ENCODE measurements at places on chromosomes 6 and 20.

DNA sequence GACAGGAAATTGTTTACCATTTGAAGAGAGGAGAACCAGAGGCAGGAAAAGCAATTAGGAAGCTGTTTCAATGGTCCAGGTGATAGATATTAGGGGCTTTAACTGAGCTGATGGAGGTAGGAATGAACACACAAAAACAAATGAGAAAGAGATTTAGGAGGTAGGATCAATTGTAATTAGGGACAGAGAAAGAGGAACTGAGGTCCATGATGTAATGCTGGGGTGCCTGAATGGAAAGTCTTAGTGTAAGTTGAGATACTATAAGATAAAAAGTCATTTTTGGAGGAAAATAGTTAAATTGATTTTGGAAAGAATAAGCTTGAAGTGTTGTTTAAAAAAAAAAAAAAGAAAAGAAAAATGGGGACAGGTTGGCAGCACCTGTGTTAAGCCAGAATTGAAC is 58.5 kb upstream of the B3GAT2 start:
- no peak for DNase-seq

DNA sequence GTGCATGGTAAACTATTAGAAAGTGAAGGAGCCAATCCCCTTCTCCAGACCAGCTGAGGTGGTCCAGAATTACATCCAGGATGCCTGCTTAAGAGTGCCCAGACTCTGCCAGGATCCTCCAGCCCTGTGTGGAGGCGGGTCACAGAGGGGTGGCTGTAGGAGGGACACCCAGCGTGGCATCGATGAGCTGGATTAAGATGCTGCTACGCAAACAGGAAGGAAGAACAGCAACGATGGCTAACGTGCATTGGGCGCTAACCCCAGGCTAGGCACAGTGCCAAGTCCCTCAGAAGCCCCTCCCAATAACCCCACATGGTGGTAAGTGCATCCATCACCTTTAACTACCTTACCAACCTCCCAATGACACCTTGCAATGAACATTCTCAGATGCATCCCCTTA is 63.9 kb upstream of the MRPS10 start:
- DNase-seq: no peak

DNA sequence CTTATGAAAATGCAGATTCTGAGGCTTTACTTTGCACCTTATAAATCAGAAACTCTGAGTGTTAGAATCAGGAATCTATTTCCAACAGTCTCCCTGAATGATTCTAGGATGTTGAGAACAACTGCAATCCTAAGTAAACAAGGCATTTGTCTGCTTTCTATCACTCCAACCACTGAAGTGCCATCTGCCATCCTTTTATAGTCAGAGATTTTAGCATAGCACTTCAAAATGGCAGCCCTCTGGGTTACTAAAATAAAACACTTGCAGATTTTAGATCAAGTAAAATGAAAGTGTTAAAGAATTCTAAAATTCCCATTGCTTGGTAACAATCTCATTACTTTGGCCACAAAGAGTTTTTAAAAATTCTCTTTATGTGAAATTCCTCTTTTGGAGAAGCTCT is 258.9 kb downstream of the CD109 start:
- DNase-seq: no peak

- DNase-seq: no peak
These were observed 239.2 kb upstream of the TAB2 start for GRCh38 chr6:149078211-149078782.

DNA sequence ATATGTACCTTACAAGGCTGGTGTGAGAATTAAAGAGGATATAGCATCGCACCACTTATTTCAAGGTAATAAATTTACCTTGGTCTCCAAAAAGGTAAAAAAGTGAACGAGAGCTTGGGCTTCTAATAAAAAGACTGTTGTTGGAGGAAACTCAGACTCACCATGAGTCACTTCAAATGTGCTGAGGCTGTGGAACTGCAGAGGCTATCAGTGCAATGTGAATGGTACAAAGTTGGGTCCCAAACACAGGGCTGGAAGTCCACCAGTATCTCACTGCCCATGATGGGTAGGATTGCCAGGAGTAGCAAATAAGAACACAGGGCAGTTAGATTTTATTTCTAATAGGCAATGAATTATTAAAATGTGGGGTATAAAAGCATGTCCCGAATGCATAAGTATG is 200.6 kb downstream of the MAFB start:
- DNase-seq: no peak

- no peak for DNase-seq
These were observed 25.1 kb downstream of the PPP1R3G start for GRCh38 chr6:5110246-5110645.

DNA sequence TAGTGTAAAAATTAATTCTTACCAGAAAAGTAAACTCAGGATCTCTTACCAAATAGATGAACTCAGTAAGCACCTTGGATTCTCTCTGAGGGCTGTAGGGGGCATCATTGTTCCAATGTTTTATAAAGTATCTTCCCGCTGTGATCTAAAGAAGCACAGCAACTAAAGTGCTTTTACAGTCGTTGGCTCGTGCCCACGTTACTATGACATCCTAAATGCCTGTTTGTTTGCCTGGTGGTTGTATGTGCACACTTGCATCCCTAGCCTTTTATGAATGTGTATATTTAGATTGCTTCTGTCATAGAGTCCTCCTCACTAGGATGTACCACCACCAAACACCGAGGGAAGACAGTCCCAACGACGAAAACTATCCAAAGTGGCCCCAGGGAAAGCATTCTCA is 34.5 kb downstream of the SLX4IP start:
- no peak for DNase-seq

DNA sequence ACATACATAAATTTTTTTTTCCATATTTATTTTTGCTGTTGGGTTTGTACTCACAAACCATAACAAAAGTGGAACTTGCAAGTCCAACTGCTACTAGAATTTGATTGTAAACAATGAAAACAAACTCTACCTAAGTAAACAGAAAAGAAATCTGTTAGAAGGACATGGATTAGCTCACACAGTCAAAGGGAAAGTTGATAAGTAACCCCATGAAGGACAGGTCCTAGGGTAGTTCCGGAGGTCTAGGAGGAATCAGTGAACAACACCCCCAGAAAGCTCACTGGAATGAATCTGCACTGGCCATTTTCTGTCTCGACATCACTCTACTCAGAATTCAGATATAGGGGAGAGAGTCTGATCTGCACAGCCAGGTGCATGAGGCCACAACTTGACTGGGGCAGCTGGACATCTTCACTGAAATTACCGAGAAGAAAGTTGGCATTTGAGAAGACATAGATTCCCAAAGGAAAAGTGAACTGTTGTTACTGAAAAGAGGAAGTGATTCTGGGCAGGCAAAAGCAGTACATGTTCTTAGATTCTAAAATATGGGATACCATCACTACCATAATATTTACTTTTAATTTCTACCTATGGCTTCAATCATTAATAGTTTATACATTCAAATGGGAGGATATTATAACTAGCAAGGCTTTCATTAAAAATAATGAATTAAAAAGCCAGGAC is 76.4 kb downstream of the HMGN3 start:
- DNase-seq: no peak

DNA sequence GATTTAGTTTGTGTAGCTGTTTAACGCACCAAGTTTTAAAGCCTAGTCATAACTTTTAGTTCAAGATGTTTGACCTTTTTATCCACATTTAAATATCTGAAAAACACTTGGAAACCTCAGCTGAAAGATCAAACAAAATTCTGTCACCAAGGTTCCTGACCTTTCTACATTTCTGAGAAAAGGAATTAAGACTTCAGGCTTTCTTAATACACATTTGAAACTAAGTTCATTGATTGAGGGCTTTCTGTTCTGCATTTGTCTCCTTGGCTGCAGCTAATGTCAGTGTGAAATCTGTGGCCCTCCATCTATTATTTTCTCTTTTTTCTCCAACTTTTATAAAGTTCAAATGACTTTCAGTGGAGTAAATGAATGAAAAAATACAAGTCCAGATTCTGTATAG is 22.7 kb upstream of the FBXL4 start:
- no peak for DNase-seq

DNA sequence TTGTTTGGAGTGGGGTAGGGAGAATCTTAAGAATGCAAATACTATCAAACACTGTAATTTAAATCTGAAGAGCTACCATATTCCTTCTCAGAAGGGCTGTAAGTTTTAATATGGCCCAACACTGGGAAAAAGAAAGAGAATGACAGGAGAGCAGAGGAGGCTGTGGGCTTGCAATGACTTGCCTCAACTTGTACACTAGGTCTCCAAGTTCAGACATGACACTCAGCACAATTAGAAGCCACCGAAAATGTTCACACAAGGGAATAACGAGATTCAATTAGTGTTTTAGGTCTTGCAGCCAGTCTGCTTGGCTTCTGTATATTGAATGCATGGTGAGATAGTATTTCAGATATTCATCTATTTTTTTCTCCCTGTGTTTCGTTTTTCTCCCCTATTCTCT is 89.4 kb downstream of the HS3ST5 start:
- no peak for DNase-seq

DNA sequence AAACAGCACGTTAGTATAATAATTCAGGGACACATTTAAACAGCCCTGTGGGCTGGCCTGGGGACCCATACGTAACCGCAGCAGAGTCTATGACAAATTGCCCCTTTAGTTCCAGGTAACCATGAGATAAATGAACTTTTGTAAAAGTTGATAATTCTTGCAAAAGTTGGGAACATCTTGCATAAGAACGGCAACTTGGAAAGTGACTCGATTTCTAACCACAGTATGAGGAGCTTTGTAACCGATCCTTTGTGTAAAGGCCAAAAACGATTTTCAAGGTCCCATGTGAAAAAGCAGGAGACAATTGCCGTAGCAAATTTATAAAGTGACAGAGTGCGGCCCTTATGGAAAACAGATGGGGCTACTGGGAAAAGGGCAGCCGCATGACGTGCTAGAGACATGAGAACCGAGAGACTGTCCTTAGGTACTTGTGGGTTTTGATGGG is 81.6 kb downstream of the PSMG4 start:
- DNase-seq: no peak

DNA sequence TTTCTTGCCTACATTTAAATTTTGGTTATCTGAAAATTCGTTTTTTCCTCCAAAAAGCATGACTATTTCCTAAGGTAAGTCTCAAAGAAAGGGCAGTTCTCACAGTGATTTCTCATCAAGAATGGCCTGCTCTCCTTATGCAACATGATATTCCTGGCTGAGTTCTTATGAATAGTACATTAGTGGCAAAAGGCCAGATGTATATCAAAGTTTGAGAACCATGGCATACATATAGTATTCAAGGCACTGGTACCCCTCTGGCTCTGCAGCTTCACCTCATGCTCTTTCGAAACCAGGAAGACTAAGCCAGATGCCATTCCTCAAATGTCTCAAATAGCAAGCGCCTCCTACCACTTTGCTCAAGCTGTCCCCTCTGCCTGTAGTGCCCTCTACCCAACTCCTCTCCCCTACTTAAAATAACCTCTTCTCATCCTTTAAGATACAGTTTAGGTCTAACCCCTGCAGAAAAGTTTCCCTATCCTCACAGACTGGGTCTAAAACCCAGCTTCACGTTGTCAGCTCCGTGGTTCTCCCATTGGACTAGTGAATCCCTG is 280.3 kb downstream of the HACE1 start:
- no peak for DNase-seq

GRCh38 chr20:63356931-63357879 is 3.9 kb downstream of the CHRNA4 start:
- DNase-seq: no peak

DNA sequence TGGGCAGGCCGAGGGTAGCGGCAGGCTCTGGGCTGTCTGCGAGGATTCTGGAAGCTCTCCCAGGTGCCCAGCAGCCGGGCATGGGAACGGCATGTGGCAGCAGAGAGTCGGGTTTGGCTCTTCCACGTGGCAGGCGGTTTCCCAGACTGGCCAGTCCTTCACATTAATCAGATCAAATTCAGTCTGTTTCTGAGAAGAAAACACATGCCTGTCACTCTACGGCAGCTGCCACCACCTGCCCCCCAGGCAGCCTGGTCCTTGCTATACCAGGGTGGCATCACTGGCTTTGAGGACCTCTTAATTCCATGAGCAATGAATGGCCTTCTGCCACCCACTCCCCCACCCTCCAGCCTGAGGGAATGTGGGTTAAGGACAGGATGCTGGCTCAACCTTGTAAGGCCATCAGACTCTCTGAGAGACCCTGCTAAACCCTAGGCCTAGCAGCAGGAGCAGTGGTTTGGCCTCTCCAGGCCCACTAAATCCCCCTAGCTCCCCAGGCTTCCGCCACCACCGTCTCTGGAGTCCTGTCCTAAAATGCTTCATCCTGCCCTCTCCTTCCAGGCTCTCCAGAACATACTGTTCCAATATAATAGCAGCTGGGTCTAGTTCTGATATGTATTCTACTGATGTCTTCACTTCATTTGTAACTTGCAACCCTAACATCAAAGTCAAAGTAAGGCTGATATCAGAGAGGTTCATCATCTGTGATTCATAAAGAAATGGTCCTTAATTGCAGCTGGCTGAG is 47.8 kb downstream of the PLCG1 start:
- DNase-seq: no peak

GRCh38 chr6:112188906-112189305 is 65.5 kb downstream of the LAMA4 start:
- no peak for DNase-seq

DNA sequence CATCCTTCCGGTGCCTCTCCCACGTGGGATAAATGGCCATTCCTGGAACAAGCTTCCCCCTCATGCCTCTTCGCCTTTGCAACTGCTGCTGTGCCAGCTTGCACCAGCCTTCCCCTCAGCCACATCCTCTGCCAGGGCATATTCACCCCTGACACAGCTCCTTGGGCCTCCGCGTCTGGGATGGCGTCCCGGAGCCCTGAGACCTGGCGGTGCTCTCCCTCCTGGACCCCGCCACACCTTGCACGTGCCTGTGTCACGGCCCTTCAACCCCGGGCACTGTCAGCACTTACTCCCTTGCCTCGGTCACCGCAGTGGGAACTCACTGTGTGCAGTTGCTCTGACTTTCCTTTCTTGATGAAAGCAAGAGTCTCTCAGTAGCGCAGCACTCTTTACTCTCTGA is 13.2 kb downstream of the BPHL start:
- DNase-seq: no peak

GRCh38 chr6:19845266-19846041 is 8.3 kb downstream of the ID4 start:
- no peak for DNase-seq

- DNase-seq: no peak
These were observed 10.1 kb downstream of the SAMHD1 start for GRCh38 chr20:36941401-36941835.

DNA sequence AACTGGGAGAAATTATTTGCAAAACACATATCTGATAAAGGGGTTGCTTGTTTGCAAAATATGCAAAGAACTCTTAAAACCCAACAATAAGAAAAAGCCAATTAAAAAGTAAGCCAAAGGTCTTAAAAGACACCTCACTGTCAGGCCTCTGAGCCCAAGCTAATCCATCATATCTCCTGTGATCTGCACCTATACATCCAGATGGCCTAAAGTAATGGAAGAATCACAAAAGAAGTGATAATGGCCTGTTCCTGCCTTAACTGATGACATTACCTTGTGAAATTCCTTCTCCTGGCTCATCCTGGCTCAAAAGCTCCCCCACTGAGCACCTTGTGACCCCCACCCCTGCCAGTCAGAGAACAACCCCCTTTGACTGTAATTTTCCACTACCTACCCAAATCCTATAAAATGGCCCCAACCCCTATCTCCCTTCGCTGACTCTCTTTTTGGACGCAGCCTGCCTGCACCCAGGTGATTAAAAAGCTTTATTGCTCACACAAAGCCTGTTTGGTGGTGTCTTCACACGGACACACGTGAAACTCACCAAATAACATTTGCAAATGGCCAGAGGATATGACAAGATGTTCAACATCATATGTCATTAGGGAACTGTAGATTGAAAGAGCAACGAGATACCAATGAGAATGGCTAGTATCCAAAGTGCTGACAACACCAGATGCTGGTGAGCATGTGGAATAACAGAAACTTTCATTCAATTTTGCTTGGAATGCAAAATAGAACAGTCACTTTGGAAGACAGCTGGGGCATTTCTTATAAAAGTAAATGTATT is 565.0 kb upstream of the ADGRB3 start:
- no peak for DNase-seq
